ENCODE measurements at places on chromosomes 5 and 9. TPM values are rescaled to one million over a fixed set of nuclear protein-coding genes. Genes with fewer than 3 reads are reported as not detected.

Gene ADRB2
- 0.11 TPM for total RNA-seq

Gene HAVCR2
- total RNA-seq = 0.39 TPM

Gene NUP214
- 27.1 TPM for total RNA-seq

Gene PCDHGC4
- 0.33 TPM for total RNA-seq

Gene SEMA5A
- 2.7 TPM for total RNA-seq

Gene SPATA31C1
- total RNA-seq = not detected

Gene CNTRL
- total RNA-seq = 6.1 TPM

Gene SHC3
- total RNA-seq = 0.03 TPM

All from HT1080 (cell line).